ENCODE measurements at places on chromosomes 6 and 20.

DNA sequence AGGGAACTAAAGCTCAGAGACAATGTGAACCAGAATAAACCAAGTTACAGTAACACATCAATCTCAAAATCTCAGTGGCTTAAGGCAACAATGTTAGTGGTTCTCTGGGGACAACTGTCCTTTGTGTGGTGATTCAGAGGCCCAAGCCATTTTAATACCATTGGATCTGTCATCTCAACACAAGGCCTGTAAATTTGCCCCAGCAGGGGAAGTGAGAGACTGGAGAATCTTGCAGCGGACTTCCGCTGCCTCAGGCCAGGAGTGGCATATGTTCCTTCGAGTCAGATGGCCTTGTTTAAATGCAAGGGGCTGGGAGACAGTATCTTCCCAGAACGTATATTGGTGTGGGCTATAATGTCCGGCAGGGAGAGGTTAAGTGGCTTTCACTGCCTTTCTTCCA, 126.0 kb downstream of the CD83 start:
- no peak for DNase-seq

DNA sequence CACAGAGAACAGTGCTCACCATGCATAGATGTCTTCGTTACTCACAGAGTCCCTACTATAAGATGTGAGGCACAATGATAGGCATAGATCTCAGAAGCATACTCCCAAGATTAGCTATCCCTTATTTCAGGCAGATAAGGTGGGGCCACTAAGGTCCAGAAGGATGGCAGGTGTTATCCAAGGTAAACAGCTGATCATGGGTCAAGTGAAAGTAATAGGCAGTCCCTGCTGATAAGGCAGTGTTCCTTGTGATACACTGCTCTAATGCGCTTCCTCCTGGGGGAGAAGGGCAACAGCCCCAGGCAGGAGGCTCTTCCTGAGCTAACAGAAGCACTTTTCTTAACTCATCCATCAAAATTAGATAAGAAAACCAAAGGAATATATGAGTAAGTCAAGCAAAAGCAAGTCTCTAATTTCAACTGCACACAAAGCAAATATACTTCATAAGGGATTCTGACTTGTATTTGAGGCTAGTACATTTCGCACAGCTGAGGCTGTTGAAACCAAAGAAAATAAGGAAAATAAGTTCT, 42.2 kb downstream of the METTL24 start:
- DNase-seq, result no peak

DNA sequence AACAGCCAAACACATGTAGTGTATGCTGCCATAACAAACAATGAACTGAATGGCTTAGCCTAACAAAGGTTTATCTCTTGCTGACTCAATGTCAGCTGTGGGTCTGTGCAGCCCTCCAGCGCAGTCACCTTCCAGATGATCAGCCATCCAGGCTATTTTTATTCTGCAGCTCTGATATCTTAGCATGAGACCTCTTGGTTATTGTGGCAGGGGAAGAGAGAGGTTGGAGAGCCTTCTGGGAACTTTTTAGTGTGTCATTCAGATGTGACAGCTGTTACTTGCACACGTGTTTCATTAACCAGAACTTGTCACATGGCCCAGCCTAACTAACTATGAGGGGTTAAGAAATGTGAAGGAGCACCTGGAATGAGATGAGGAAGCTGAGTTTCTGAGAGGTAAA, 202.5 kb downstream of the DHX35 start:
- no peak for DNase-seq

DNA sequence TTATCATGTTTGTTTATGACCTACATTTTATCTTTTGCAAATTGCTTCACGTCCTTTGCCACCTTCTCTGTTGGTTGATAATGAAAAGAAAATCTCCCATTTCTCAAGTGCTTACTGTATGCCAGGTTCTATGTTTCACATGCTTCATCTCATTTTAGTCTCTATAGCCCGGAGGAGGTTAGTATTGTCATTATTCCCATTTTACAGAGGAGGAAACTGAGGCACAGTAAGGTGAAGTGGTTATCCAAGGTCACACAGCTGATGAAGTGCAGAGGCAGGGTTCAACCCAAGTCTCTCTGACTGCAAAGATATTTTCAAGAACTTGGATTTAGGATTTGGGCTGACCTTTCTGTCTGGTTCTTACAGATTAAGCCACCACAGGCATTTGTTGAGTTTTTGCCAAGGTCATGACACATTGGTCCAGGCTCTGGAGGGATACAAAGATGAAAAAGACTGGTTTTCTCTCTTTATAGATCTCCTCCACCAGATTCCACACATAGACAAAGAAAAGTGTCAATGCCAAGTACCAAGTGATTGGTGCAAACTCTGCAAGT, 20.6 kb downstream of the CNBD2 start:
- DNase-seq, result no peak

DNA sequence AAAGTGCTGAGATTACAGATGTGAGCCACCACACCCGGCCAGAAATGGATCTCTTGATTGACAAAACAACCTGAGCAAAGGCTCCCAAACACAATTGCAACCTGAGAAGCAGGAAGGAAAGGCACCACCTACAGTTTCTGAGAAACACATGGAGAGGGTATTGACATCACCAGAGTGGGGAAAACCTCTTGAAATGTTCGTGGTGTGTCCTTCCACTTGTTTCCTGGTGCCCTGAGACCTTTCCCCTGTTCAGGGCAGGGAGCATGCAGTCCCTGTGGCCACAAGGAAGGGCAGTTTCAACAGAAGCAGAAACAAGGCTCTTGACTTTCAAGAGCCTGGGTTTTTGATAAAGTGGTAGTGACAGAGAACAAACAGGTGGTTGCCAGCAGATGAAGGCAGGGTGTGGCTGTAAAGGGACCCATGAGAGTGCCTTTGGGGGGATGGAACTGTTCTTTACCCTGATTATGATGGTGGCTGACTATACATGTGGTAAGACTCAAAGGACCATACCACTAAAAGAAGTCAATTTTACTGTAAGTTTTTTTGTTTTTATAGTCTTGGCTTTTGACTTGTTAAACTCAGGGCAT, 3.2 kb upstream of the BPIFA1 start:
- no peak for DNase-seq

Data from mesenchymal stem cell (in vitro differentiated cells and primary cell).